ENCODE measurements at places on chromosomes 1 and 21.

DNA sequence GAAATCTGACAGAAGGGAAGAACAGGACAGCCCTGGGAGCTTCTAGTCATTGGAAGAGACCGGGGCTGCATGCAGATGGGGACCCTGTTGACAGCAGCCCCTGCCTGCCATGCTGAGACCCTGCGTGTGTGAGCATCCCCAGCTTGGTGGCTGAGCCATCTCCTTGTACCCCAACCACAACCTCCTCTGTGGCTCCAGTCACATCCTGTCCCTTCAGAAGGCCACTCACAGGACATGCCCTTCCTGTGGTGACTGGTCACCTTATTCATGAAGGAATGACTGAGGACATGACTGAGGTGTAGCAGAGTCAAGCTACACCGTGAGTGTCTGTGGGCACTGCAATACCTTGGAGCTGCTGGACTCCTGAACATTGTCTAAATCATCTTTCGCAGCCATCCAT lies 141.8 kb upstream of the ERRFI1 start:
- no peak for DNase-seq

DNA sequence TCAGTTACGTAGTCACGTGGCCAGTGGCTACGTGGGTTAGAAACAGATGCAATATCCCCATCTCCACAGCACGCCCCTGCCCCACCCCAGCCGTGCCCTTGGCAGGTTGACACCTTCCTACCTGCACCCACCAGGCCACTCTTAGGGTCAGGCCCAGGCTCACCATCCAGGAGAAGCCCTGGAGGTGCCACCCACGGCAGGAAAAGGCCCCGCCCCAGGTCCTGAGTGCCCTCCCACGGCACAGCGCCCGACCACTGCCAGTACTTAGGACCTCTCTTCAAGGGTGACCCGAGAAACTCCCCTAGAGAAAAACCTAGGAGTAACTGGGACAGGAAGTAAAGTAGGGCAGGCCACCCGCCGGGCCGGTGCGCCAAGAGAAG lies 1.5 kb downstream of the C1orf35 start:
- peak; percentile 42 for DNase-seq

DNA sequence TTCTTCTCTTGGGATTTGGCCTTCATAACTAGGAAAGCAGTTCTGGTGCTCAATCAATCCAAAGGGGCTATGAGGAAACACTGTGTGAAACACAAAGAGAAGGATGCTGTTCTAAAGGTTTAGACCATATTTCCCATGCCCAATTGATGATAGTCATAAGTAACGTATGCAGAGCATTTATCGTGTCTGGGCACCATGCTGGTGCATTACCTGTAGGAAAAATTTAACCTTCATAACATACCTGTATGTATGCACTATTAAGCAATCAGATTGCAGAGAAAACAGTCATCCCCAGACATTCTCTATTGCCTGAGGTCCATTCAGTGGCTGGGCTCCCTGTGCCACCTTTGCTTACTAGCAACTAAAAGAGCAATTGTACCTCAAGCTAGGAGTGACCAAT lies 381.4 kb downstream of the PLPP3 start:
- DNase-seq = no peak

DNA sequence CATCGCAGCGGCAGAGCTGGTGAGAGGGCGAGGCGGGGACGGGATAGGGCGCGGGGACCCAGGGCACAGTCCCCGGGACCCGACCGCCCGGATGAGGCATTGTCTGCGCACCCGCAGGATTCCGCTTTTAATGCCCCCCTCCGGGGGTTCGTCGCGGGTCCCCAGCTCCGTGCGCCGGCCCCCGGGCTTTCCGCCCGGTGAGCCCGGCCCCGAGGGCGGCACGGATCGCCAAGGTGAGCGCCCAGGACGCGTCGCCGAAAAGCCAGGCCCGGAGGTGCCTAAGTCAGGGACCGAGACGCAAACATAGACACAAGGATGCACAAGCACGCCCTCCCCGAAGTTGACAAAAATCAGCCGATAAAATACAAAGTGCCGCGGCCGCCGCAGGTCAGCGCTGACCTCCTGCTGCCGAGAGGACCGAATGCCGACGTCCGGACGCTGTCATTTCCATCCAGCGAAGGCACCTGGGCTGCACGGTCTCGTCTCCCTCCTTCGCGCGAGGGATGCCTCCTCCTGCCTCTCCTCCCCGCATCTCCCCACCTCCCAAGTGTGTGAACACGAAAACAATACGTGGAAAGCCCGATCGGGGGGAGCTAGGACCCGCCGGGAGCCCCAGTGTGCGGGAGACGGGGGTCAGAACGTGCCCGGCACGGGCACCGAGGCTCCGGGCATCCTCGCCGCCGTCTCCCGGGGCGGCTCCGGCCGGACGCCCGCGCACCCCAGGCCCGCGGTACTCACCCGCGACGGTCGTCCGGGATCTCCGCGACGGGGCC lies 101.1 kb upstream of the SOD1 start:
- DNase-seq = peak; percentile 68

GRCh38 chr1:111463029-111463683 lies 10.6 kb upstream of the C1orf162 start:
- DNase-seq = no peak

DNA sequence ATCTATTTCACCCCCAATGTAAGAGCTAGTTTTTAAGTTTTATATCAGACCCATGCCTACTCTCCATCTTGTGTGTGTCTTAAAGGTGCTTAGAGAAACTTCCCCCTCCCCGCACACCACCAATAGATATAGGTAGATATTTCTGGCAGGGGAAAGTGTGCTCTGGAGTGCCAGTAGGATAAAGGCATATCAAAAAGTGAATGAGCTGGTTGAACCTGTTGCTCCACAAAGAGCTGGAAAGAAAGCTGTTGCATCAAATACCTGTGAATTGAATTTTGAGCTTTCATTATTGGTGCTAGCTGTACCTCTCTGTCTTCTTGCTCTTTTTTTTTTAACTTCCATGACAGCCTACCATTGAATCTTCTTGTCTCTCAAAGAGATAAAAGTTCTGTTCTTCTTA lies 32.8 kb downstream of the ARID1A start:
- DNase-seq = no peak

DNA sequence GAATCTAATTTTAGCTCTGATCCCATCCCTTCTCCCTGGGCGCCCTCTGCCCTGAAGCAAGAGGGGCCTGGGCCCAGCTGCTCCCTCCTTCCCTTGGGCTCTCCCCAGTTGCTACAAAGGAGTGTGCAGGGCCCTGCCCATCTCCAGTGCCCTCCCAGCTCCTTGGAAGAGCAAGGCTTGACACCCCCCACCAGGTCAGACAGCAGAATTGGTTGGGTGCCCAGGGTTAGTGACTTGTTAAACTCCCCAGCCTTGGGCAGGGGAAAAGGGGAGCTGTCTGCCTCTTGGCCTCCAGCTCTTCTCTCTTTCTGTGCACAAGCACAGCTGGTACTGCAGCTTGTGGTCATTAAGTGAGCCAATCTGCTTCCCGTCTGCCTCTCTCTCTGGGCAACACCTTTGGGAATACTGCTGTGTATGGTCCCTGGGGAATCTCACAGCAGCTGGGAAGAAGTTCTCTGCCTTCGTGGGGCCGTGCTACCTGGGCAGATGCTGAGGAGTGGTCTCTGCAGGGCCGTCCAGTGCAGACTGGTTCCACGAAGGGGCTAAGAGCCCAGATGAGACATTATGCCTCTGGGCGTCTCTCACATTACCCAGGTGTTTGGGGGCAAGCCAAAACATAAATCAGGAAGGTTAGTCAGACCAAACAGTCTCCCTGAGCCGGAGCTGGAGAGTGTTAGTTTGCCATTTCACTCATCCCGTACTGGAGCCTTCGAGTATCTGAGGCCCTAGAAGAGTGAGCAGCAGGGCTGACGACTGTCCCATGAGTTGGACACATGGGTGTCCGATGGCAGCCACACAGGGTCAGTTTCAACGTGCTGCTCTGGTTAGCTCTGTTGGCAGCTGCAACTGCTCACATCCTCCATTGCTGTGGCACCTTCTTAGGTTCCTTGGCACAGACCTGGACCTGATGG lies 37.3 kb downstream of the TMEM53 start:
- no peak for DNase-seq

GRCh38 chr1:223328566-223328965 lies 35.4 kb downstream of the SUSD4 start:
- DNase-seq = no peak

DNA sequence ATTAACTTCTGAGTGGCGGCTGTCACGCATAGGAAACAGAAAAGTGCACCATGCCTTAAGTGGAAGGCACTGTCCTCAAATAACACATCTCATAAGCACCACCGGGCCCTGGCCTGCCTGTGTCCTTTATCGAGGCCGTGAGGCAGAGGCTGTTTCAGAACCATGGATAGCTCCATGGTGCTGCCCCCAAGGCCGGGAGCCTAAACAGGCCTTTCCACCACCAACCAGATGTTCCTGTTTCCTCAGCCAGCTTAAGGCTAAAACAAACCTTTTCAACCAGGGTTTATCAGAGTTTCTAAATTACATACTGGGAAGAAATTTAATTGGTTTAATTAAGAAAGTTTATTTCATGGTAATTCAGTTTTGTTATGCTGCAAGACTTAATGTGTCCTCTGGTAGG lies 114.4 kb downstream of the DMRTA2 start:
- DNase-seq = peak; percentile 19

- DNase-seq = no peak
Measured at GRCh38 chr1:205928317-205928716, 14.9 kb downstream of the SLC26A9 start.

DNA sequence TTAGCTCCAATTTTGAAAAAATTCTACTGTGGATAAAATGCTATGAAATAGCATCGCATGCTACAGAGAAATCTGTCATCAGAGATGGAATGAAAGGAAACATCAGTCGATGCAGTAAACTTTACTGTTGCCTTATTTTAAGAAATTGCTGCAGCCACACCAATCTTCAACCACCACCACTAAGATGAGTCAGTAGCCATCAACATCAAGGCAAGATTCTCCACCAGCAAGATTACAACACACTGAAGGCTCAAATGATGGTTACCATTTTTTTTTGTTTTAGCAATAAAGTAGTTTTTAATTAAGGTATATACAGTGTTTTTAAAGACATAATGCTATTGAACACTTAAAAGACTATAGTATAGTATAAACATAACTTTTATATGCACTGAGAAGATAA lies 95.6 kb upstream of the JUN start:
- no peak for DNase-seq

DNA sequence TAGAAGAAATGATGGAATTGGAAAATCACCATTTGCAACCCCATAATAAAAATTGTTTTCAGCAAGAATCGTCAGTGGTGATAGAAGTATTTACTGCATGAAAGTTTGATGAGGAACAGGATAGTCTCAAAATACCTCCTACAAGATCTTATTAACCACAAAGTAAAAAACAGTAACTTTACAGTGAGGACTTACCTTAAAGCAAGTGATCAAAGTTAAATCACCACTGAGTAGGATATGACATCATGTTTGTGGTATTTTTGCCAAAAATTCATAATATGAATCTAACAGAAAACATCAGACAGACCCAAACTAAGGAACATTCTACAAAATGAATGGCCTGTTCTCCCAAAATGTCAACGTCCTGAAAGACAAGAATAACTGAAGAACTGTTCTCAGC lies 19.9 kb downstream of the ALDH9A1 start:
- DNase-seq = no peak

DNA sequence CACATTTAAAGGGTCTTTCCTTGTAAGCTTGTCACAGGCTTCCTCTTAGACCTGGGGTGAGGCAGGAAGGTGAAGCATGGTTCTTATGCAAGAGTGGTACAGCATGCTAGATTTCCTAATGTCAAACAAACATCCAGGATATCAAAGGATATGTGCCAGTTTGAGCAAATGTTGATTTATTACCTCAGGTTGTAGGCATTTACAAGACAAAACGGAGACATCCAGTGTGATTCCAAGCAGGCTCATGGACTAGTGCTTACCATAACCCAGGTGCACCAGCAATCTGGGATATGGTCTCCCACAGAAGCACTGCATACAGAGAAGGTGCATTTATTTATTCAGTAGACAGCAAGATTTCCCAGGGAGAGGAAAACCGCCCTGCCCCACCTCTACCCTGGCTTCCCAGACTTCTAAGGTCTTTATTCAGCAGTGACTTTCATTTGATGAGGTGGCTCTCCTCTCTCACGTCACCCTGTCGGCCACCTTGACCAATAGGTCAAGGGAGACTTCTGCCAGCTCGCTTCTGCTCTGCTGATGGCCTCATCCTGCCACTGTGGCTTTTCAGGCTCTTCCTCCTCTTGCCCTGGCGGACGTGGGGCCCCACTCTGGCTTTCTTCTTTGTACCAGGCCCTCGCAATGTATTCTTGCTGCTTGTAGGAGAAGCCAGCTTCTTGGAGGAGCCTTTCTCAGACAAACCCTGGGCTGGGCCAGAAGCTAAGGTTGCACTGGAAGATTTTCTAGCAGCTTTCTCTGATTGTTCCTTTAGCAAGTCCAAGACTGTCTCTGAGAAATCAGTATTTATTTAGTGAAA lies 25.6 kb downstream of the HHIPL2 start:
- no peak for DNase-seq

DNA sequence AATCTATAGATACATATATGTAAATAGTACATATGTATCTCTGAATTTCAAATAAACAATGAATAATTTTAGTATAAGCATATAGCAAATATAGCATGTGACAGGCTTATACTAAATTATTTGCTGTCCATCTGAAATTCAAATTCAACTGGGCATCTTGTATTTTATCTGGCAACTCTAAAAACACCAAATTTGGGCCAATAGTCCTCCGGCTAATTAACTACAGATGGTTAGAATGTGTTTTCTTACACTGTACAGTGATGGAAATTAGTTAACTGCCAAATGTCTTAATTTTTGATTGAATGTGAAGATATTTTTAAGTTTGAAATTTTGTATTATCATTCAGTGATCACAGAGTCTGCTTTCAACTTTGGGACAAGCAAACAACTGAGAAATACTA lies 30.7 kb downstream of the KCNJ15 start:
- no peak for DNase-seq

DNA sequence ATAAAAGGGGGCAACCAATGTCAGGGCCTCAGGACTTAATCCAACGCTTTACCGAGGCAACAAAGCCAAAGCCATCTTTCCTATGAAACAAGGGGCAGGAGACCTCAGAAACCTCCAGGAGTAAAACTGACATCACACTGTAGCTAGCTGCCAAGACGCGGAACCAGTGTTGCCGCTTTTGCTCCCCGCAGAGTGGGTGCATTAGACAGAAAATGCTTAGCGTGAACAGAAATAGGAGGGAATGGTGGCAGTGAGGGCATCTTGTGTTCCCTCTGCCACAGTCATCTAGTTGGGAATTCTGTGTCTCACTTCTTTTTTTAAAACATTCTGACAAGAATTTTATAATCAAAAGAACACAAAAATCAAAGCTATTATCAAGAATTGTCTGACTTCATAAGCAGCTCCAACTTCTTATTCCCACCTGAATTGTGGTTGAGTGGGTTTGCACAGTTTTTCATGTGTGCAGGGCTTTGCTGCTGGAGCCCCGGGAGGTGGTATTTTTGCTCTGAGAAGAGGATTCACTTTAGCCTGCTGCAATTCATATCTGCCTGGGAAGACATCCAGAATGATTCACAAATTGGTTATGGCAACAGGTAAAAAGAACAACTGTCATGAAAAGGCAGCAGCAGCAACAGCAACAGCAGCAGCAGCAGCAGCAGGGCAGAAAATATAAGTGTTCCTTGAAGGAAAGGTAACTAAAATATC lies 82.2 kb upstream of the DIRAS3 start:
- no peak for DNase-seq

- no peak for DNase-seq
Measured at GRCh38 chr1:90534116-90534515, 183.0 kb downstream of the BARHL2 start.

All from activated T-cell treated with anti-CD3 and anti-CD28 coated beads, Interleukin-2, amount 50 U/mL, for 48 hours (primary cell).